ENCODE measurements at places on chromosomes 6 and 20.
A peak's percentile ranks its signal among the peaks of the same experiment; 100 is the strongest.

- no peak for DNase-seq
Measured at GRCh38 chr6:169042061-169042460, 211.6 kb downstream of the THBS2 start.

DNA sequence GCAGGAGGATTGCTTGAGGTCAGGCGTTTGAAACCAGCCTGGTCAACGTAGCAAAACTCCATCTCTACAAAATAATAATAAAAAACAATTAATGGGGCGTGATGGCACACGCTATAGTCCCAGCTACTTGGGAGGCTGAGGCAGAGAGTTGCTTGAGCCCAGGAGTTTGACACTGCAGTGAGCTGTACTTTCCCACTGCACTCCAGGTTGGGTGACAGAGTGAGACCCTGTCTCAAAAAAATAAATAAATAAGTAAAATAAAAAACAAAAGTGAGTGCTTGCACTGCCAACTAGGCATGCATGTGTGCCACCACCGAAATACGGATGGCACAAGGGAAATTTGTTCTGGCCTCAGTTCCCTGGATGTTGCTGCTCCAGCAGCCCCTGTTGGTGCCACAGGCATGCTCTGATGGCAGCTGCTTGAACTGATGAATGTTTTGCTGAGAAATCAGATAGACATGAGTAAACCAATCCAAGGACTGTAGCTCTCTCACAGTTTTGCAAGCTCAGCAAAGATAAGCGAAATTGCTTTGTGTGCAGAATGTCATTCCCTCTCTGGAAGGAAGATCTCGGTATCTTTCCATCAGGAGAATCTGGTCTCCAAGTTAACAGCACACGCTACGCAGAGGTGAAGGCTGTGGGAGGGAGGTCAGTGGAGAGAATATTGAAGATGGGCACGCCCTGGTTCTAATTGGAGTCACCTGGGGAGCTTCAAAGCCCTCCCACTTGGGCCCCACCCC lies 188.0 kb upstream of the SLC24A3 start:
- no peak for DNase-seq

DNA sequence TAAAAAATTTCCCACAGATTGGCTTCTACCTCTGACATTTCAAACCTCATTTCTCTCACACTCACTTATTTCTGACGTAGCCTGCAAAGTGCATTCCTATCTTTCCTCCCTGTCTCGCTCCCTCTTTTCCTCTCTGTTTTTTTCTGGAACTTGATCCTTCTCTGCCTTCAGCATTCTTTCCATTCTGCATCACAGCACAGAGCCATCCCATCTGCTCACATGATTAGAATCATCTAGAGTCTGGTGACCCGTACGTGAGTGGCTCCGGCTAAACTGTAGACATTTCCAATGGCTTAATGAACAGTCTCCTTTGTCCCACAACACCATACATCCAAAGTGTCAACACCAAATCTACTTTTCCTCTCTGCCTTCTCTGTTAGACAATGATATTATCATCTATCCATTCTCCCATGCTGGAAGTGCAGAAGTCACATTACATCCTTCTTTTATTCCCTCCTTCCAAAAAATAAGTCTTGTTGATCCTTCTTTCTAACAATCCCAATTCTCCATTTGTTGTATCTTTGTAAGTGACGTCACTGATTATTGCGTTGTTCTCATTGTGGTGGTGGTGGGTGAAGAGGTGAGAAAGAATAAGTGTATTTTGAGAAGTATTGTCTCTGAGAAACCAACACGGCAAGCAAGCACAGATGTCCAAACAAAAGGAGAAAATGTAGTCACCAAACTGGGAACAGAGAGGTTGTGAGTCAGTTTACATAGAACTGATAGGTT lies 41.6 kb downstream of the OPRM1 start:
- no peak for DNase-seq

DNA sequence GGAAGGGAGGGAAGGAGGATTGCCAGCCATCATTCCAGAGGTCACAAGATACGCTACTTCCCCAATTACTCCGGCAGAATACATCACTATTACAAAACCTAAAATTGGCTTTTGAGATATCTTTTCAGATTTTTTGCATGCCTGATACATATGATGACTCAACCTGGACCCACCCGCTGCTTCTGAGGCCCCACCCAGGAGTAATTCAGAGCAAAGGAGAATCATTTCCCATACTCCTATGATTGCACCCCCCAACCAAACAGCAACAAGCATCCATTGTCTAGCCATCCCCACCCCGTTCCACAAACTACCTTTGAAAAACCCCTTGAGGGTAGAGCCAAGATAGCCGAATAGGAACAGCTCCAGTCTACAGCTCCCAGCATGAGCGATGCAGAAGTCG lies 163.5 kb upstream of the GJE1 start:
- DNase-seq = no peak

DNA sequence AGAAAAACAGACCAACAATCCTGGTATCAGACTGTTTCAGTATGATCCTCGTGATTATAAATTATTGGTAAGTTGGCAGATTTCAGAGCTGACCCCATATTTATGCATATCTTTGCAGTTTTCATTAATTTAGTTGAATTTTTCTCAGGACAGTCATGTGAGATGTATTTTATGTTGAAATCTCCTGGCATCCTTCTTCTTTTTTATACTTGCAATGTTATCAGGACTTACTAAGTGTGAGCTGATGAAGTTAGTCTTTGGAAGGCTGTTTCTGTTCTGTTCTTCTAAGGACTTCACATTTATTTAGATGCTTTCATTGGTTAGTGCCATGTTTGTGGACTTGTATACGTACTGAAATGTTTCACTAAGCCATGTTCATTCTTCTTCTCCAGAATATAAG lies 17.2 kb downstream of the SMPDL3A start:
- no peak for DNase-seq

DNA sequence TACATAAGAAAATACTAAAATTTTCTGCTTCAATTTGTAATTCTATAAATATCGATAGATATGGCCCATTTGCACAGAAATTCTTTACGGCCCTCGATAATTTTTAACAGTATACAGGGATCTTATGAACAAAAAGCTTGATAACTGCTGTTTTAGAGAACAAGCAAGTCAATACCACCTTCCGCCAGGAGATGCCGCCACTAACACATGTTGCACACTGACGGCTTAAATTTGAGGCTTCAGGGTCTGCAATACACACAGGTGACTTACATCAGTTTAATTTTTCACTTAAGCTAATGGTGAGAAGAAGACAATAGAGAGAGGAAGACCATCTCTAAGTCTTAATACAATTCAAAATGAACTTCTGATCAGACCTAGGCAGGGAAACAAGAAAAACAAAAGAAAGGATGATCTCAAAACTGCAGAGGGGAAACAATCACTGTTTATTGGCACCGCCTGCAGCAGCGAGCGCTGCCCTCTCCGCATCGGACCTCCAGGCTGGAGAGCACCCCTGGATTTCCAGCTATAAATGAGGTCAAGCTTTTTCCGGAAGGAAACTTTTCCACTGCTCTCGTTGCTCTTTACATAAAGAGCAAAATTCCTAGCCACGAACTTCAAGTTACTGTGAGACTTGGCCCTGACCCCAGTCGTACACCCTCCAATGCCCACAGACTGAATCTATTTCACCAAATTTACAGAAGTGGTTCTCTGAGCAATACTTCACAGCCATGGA lies 53.9 kb downstream of the OTOR start:
- DNase-seq = peak; percentile 76

- DNase-seq = no peak
Measured at GRCh38 chr6:107965746-107966145, 7.7 kb upstream of the SEC63 start.

- DNase-seq = no peak
Measured at GRCh38 chr20:2619961-2620595, 32.4 kb upstream of the NOP56 start.

- no peak for DNase-seq
Measured at GRCh38 chr6:77383026-77383425, 80.3 kb downstream of the HTR1B start.

- no peak for DNase-seq
Measured at GRCh38 chr6:85058806-85059205, 294.4 kb upstream of the TBX18 start.

DNA sequence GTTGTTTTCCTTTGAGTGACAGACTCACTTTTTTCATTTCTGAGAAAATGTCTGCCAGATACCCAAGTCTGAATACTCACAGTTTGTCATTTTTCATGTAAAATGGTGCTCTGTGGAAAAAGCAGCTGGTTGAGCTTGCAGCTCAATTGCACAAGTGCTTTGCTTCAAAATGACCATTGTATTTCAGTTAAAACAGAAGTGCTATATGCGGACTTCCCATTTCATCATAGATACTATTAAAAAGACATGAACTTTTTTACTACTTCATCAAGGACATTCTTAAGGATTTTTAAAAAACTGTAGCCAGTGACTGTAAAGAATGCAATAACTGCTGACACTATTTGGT lies 61.5 kb downstream of the KCNS1 start:
- no peak for DNase-seq

- no peak for DNase-seq
Measured at GRCh38 chr6:130409418-130410100, 43.7 kb downstream of the TMEM200A start.

All from ascending aorta (tissue), 2 donors.